Stimulated activated CD8-positive, alpha-beta memory T cell treated with anti-CD3 and anti-CD28 coated beads, Interleukin-4, amount 100 ng/mL, for 1 hour (primary cell): ENCODE measurements at places on chromosomes 4 and X.

- DNase-seq, result no peak
Observed at GRCh38 chr4:77449171-77449570, 156.4 kb upstream of the CXCL13 start.

DNA sequence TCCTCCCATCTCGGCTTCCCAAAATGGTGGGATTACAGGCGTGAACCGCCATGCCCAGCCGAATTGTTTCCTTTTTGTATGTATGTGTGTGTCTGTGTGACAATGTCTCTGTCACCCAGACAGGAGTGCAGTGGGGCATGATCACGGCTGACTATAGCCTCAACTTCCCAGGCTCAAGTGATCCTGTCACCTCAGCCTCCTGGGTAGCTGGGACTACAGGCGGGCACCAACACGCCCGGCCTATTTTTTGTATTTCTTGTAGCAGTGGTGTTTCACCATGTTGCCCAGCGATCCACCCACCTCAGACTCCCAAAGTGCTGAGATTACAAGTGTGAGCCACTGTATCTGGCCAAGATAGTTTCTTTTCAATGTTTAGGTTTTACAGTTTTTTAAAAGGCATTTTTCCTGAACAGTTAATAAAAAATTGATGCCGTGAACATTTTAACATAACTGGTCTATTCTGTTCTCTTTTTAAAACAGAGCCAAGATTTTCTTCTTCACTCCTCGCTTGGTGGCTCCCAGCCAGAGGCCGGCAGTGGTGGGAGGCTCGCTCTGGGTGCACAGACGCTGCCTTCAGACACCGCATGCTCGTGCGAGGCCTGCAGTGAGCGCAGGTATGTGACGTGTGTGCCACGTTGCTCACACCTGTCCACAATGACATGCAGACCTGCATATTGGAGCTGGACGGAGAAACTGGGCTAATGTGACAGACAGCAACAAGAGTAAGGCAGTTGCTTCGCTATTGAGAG lies 88.5 kb downstream of the FAM193A start:
- no peak for DNase-seq

DNA sequence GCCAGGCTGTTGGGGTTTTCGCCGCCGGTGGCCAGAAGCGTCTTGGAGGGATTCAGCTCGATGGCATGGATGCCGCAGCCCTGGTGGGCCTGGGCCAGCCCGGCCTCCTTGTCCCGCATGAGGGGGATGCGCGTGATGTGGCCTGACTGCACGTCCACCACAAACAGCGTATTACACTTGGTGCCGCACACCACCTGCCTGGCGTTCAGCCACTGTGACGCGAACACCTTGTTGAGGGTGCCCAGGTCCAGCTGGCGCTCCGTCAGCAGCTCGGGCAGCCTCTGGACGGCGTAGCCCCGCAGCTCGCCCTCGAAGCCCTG lies 728 bp downstream of the DCAF12L2 start:
- DNase-seq, result no peak

DNA sequence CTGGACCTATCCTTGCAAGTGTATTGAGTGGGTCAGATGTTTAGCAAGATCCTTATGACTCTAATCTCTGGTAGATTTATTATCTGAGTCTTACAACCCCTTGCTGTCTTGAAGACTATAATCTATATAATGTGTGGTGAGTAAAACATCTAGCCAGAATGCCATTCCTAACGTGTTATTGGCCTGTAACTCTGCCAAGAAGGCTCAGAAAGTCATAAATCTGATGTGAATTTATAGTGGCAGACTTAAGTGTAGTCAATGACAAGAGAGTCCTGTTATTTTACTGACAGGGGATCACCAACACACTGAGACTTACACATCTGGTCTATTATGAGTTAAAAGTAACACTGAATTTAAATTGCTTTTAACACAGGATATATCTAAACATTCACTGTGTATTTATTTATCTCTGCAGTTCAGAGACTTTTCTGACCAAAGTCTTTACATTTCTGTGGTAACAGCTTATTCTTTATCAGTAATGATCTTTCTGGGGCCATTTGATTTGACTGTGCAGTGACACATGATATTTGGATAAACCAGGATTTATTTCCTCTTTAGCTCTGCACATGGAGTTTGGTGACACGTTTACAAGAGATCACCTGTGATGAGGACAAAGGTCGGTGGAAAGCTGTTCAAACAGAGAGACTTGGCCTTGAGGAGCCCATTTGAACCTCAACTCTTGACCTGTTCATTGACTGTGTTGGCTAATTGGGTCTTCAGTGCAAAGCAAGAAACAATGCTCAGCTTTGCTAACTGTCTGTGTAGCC lies 415.8 kb downstream of the STIM2 start:
- DNase-seq, result no peak

DNA sequence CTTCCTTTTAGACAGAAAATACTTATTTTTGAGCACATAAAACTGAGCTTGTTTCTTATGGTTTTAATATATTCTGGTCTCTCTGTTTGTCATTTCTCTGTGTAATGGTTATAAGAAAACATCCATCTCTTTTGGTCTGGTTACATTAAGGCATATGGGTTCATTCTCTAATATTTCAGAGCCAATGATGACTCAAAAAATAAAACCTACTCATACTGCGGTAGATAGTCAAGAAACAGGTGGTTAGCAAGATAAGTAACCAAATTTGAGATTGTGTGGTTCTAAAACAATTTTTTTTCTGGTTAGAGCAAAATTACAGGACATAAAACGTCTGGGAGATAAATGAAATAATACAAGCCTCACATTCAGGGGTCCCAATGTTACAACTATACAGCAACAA lies 654.5 kb downstream of the STIM2 start:
- no peak for DNase-seq

DNA sequence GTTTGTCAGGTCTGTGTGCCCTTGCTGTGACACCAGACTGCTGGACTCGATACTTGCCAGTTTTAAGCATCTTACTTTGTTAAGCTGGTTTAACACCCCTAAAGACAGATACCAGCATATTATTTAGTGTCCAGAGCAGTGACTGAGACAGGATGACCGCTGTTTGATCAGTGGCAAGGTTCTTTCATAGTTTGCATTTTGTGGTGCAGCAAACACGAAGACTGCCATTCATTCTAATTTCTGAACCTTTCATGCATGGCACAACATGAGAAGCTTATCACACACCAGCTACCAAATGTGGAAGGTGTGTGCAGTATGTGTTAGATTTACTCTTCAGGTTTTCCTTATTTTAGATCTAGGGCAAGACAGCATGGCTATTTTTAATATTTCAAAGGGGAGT lies 28.2 kb downstream of the JADE1 start:
- no peak for DNase-seq

- no peak for DNase-seq
Observed at GRCh38 chr4:34950926-34951325, 1293.4 kb downstream of the ARAP2 start.

GRCh38 chrX:37686996-37687395 lies 1.4 kb downstream of the XK start:
- DNase-seq, result no peak

DNA sequence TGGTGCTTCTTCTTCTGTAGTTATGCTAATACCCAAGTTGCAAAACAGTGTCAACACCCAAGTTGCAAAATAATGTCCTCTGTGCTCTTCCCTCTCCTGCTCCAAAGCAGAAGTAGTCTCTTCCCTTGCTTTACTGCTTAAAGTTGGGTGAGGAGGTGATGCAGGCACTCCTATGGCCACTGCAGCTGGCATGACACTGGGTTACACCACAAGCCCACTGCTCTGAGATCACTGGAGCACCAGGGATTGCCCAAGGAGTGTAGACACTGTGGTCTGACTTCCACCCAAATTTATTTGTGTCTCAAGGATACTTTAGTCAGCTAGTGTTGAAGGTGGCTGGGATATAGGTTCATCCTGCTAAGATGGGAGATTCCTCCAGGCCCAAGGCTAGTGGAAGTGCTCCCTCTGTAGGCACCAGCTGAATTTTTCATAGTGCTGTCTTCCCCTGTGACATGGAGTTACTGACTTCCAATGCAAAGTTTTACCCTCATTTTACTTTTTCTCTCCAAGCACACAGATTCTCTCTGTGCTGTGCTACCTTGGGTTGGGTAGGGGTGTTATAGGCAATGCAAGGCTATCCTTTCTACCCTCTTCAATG lies 196.2 kb upstream of the TENT5D start:
- no peak for DNase-seq

DNA sequence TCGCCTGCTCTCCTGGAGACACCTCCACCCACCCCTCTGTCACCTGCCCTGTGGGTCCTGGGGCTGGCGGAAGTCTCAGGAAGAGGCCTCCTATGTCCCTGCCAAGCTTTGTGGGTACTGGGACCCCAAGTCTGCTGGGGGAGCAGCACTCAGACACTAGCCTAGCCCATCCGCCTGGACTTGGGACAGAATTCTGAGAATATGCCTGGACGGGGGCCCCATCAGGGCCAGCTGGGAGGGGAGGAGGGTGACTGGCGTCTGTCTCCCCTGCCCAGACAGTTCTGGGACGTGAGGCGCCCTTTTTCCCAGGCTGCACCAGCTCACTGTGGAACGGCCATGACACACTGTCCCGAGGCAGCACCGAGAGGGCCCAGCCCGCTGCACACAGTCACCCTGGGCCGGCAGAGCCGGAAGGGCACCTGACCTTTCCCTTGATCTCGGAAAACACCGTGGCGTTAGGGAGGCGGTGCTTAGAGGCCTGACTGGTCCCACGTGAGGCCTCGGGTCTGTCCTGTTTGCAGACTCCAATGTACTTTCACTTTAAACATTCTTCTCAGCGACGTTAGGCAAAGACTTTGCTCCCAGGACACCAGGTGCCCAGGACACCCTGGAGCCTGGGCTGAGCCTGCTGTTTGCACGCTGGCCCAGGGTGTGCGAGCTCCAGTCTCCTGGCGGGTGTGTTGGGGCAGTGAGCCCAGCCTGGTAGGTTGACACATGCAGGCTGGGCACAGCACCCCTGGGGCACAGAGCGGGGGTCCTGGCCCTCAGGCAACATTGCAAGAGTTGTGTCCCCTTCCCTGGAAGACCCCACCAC lies 700 bp downstream of the SLC26A1 start:
- no peak for DNase-seq

GRCh38 chr4:88413801-88414200 lies 35.1 kb downstream of the HERC6 start:
- no peak for DNase-seq

GRCh38 chrX:43958529-43958928 lies 14.7 kb downstream of the NDP start:
- DNase-seq, result no peak

- DNase-seq, result no peak
Observed at GRCh38 chr4:3803475-3803847, 37.3 kb downstream of the ADRA2C start.

GRCh38 chrX:13937370-13938050 lies 92.2 kb downstream of the GEMIN8 start:
- DNase-seq, result no peak

- DNase-seq, result no peak
Observed at GRCh38 chr4:185730387-185730786, 81.6 kb downstream of the SORBS2 start.

GRCh38 chr4:85177679-85178078 lies 211.2 kb upstream of the WDFY3 start:
- no peak for DNase-seq

- no peak for DNase-seq
Observed at GRCh38 chrX:132848296-132848970, 110.0 kb downstream of the HS6ST2 start.

- DNase-seq, result no peak
Observed at GRCh38 chr4:74590476-74590875, 145.5 kb downstream of the AREG start.

DNA sequence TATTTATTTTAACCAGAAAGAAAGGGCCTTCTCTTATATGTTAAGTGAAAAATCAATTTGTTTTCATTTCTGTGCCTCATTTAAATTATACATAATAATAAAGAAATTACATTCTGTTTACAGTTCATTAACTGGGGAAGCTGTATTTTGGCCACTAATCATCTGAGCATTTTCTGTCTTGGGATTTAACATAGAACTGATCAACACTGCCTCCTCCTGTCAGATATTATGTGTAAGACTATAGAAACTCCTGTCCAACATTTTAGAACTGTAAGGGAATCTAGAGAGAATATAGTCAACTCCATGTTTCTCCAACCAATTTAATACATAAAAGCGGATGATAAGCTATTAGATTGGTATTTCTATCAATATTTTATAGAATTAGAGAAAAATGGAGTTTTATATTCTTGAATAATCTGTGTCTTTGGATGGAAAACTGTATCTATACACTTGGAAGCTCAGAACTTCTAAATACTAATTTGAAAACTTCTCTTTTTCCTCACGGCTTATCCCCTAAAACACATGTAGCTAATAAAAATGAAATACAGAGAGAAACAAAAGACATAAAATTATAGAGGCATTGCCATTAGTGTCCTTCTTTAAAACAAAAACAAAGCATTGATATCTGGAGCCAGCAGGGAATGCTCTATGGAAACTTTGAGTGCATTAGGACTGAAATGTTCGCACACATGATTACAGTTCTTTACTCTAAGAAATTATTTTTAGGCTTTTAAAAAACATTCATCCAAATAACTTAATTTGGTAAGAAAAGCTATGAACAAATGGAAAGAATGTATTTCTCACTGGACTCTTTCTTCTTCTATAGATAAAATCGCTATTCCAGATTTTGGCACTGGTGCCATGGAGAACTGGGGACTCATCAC lies 33.1 kb downstream of the ENPEP start:
- DNase-seq, result no peak

- DNase-seq, result no peak
Observed at GRCh38 chr4:164446516-164446915, 307.4 kb upstream of the SMIM31 start.

GRCh38 chr4:101239665-101240064 lies 107.7 kb downstream of the PPP3CA start:
- no peak for DNase-seq

DNA sequence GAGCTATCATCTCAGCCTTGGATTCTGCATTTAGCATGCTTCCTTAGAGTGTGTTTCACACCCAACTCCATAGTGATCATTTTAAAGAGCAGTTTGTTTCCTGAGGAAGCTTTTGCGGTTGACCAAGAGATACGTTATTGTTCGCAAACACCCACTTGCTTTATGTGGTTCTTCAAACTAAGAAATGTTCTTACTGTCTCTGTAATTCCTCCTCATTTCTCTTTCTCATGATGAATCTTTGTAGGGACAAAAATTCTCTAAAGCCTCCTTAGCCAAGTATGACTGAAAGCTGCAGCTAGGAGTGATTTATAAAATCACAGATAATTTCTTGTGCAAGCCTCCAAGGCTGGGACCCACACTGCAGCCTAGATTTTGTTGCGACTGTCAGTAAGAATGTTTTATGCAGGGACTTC lies 10.0 kb downstream of the TNIP3 start:
- DNase-seq, result no peak

- no peak for DNase-seq
Observed at GRCh38 chr4:127229855-127230608, 402.7 kb upstream of the INTU start.

GRCh38 chr4:81052119-81053068 lies 21.9 kb downstream of the BMP3 start:
- DNase-seq, result peak; percentile 2

GRCh38 chr4:107444-108429 lies 16.6 kb upstream of the ZNF718 start:
- DNase-seq, result no peak

GRCh38 chrX:123087326-123087725 lies 96.8 kb upstream of the GRIA3 start:
- no peak for DNase-seq
